ENCODE measurements at places on chromosomes 7 and 10.

GRCh38 chr7:111212857-111213523 lies 122.1 kb downstream of the LRRN3 start:
- no peak for DNase-seq

DNA sequence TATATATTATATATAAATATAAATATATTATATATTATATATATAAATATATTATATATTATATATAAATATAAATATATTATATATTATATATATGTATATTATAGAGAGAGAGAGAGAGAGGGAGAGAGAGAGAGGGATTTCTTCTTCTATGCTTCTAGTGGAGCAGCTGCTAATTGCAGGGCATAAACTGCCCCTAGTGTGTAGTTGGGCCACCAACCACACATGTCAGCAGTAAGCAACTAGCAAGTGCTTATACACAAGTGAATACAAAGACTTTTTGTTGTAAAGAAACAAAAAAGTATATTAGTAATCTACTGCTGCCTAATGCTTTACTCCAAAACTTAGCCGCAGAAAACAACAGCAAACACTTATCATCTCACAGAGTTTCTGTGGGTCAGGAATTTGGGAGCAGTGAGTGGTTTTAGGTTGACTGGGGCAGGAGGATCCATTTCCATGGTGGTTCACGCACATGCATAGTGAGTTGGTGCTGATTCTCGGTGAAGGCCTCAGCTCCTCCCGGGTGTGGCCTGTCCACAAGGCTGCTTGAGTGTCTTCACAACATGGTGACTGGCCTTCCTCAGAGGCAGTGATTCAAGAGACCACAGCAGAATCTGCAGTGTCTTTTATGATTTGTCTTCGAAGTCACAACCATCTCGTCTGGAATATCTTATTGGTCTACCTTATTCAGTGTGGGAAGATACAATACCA lies 25.5 kb upstream of the BAG3 start:
- no peak for DNase-seq

DNA sequence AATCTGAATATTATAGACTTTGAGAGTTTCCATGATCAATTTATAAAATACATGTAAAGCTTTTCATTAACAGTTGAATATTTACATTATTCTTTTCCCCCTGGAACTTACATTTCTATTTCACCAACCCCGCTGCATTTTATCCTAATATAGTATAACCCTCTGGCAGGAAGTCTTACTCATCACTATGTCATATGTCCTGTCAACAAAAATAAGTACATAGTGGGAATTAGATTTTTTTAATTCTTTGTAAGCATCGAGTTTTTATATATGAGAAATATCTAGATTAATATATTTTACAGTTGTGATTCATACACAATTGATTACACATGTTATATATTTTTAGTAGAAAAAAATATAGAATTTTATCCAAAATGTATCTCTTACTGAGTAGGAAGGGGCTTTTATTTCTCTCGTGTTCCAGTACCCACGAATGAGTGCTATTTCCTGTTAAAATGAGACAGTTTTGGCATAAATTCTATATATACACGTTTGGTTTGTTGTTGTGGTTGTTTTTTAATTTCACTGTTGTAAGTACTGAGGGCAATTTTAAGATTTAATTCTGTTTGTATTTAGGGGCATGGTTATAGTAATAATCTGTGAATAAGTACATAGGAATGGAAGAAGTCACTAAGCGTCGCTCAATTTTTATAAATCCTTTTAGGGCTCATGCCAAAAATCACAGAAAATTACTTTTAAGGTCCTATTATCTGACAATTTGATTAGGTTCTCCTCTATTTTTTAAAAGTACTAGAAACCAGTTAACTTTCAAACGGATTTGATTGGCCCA lies 87.1 kb downstream of the HECW1 start:
- no peak for DNase-seq

- DNase-seq, result no peak
Measured at GRCh38 chr7:72243329-72243728, 168.8 kb downstream of the CALN1 start.

DNA sequence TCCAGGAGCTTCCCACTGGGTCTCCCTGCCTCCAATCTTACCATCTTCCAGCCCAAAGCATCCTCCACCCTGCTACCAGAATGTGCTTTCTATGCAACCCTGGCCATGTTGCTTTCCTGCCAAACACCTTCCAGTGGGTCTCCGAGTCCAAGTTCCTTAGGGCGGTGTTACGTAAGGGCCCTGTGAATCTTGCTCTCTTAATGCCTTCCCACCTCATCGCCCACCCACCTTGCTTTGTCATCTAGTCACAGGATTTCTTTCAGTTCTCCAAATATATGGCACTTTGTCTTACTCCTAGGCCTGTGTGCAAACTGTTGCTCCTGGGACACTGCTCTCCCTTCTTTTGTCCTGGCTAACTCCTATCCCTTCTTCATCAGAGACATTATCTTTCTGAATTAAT lies 344.5 kb downstream of the RPS24 start:
- no peak for DNase-seq

DNA sequence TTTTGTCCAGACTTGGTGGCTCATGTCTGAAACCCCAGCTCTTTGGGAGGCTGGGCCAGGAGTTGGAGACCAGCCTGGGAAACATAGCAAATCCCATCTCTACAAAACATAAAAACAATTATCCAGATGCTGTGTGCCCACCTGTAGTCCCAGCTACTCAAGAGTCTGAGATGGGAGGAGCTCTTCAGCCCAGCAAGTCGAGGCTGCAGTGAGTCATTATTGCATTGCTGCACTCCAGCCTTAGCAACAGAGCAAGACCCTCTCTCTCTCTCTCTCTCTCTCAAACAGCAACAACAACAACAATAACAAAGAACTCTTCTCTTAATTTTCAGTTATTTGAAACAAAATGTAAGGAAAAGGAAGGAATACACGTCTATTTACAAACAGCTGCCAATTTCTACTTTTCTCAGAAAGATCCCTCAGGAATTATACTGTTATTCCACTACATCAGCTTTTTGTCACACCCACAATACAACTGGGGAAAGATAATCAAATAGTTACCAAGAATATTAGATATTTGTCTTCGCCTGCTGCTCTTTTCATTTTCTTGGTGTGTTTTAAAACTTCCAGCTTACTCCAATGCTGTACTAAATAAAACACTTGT lies 5.1 kb upstream of the TSPAN12 start:
- DNase-seq, result no peak

DNA sequence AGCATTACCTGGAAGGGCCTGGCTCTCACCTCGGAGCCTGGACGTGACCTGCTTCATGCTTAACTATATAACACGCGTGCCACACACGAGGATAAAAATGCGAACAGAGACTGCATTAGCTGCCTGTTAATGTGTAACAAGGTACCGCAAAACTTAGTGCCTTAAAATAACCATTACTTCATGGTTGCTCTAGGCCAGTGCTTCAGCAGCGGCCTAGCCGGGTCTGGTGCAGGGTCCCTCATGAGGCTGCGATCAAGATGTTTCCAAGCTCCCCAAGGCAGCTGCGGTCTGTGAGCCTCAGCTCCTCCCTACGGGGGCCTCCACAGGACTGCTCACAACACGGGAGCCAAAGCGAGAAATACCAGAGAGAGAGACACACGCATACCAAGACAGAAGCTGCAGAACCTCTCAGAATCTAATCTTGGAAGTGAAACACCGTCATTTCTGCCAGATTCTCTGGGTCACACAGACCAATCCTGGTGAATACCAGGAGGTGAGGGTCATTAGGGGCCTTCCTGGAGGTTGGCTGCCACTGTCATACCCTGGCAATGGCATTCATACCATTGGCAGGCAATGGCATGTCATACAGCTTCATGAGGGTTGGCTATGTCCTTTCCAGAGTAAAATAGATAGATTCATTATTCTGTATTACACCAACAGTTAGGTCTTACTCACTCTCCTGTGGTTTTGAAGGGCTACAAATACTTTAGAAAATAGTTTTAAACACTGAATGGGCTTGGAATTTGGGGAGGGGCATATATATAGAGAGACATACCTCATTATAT lies 94.5 kb downstream of the HIPK2 start:
- no peak for DNase-seq

DNA sequence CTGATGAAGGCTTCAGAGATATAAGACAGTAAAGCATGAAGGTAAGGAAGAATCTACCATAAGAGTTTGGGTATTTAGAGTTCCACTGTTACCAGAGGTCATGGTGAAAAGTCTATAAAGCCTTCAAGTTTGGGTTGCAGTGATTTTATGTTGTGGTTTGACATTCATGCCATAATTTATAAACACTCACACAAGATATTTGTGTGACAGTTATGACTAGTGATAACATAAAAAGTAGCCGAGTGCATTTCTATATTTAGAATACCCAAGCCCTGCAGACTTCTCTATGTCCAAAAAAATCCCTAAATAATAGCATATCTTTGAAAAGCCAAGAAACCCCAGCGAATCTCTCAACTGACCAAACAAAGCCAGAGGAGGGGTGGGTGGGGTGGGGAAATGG lies 229.9 kb downstream of the CXCL12 start:
- no peak for DNase-seq

DNA sequence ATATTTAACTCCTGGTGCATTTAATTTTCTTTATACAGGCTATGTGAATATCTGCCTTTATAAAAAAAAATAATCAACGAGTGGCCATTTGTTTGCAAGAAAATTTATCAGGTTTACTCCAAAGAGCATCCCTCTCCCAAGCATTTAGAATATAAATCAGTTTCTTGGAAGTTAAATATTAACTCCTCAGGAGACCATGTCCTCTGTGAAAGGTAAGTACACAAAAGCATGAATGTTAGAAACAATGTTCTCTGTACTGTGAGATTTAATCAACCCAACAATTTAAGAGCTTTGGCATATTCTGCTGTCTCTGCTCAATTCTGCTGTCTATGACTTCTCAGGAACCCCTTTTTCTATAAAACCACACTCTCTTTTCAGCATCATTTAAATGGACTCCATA lies 119.3 kb upstream of the LAMB4 start:
- no peak for DNase-seq

GRCh38 chr10:31708474-31708873 lies 220.2 kb downstream of the ARHGAP12 start:
- DNase-seq, result no peak

- DNase-seq, result no peak
Measured at GRCh38 chr7:105677410-105677730, 96.1 kb upstream of the EFCAB10 start.

- no peak for DNase-seq
Measured at GRCh38 chr10:123621492-123621891, 44.7 kb upstream of the GPR26 start.

- DNase-seq, result no peak
Measured at GRCh38 chr10:123583639-123584418, 82.3 kb upstream of the GPR26 start.

GRCh38 chr7:5681979-5682546 lies 99.4 kb downstream of the RNF216 start:
- no peak for DNase-seq

DNA sequence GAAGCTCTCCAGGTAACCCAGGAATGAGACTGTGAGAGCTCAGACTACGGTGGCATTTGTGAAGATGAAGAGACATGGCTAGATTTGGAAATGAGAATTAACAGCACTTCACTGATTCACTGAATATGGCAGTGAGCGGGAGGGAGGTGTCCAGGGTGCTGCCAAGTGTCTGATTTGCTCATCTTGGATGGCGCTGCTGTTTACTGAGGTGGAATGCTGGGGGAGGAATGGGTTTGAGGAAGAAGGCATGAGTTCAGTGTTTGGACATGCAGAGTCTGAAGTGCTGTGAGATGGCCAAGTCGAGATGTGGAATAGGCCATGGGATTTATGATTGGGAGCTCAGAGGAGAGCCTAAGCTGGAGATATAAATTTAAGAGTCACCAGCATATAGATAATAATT lies 437.1 kb upstream of the NPVF start:
- DNase-seq, result no peak

DNA sequence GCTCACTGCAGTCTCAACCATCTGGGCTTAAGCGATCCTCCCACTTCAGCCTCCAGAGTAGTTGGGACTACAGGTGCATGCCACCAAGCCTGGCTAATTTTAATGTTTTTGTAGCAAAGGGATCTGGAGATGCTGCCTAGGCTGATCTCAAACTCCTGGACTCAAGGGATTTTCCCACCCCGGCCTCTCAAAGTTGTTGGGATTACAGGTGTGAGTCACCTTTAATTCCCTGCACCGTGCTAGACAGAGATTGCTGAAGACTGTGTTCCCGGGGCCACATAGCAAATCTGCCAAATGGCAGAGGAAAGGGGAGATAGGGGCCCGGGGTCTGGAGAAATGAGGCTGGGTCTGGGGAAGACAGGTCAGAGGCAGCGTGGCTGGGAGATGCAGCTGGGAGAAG lies 20.6 kb upstream of the PSMG3 start:
- no peak for DNase-seq

DNA sequence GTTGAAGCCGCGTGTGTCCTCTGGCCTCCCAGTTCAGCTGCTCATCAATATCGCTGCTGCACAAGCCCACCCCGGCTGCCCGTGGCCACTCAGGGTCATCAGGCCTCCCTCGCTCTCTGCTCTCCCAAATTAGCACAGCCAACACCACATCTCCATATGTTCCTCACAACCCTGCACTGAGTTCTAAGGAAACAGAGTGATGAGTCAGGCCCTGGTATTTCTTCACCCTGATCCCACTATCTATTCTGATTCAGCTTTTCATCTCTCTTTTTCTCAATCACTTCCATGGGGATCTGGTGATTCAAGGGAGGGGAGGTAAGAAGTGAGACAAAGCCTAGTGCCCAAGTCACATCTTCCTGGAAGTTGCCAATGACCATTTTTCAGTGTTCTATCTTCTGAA lies 23.8 kb downstream of the CYTH3 start:
- no peak for DNase-seq

DNA sequence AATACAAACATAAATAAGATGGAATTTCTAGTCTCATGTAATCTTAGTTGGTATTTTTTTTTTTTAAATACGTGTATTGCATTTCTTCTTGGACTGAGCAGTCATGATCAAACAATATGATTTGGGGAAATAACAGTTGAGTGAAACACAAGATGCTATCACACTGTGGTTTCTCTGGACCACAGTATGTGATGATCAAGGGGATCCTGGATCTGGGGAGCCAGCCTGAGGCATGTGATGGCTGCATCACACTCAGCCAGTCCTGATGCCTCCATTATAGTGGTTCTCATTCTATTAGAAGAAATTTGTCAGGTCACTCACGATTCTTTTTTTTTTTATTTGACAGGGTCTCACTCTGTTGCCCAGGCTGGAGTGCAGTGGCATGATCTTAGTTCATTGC lies 495.9 kb upstream of the POT1 start:
- DNase-seq, result no peak

- DNase-seq, result no peak
Measured at GRCh38 chr7:6648815-6649104, 11.6 kb downstream of the ZNF316 start.

GRCh38 chr7:134767520-134768168 lies 11.8 kb upstream of the CALD1 start:
- DNase-seq, result no peak
